Stimulated activated CD8-positive, alpha-beta memory T cell treated with anti-CD3 and anti-CD28 coated beads, Interleukin-12 subunit alpha, Interleukin-12 subunit beta, amount 100 ng/mL, for 4 hours (primary cell): ENCODE measurements at places on chromosomes 6 and 20.
A peak's percentile ranks its signal among the peaks of the same experiment; 100 is the strongest.

- DNase-seq = no peak
Observed at GRCh38 chr20:62489932-62490263, 14.1 kb upstream of the GATA5 start.

DNA sequence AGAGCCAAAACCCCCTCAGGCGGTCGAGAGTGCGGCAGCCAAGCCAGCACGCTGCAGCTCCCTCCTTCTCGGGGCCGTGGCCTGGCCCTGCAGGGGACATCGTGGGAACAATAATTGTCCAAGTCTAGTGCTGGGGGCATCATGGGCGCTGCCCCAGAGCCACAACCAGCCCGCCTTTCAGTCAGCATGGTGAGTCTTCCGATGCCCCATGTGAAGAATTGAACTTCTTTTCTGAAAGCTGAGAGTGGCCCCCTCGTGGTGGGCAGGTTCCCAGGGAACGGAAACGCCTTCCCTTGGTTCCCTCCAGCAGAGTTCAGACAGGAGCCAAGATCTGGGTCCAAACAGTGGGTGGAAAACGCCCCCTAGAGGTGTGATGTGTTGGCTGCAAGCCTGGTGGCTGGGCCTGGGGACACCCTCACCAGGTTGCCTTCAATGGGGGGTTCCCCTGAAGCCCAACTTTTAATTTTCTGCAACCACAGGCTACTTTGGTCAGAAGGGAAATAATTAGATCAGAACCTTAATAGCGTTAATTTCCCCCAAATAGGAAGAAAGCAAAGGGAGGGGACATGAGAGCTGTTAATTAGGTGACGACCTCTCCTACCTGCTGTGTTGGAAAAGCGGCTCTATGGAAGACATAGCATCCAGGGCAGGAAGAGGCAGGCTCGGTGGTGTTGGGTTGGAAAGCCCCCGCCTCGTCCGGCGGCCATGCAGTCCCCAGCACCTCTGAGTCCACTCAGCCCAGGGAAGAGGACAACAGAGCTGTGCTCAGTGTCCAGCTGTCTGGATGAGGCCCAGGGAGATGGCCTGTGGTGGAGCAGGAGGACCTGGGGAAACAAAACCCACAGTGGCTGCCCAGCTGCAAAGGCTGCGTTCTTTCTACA, 4.7 kb upstream of the MRGBP start:
- peak; percentile 54 for DNase-seq

DNA sequence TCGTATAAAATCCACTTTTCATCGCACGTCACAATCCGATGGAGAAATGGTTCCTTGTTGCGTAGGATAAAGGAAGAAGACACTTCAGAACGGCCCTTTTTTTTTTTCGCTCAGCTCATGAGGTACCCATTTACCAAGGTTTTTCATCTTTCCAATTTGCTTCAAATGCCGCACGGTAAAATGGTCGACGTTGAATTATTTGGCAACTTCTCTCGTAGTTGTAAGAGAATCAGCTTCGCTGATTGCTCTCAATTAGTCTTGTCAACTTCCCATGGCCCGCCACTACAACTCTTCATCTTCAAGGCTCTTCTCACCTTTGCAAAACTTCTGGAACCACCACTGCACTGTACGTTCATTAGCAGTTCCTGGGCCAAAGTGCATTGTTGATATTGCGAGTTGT, 28.8 kb downstream of the POM121L2 start:
- DNase-seq = no peak

GRCh38 chr20:63381781-63382431, 20.8 kb upstream of the CHRNA4 start:
- no peak for DNase-seq

- DNase-seq = no peak
Observed at GRCh38 chr6:111959766-111960165, 86.5 kb upstream of the FYN start.

- DNase-seq = no peak
Observed at GRCh38 chr6:145783796-145784195, 30.8 kb downstream of the FBXO30 start.

GRCh38 chr6:144879436-144879835, 594.3 kb downstream of the UTRN start:
- no peak for DNase-seq

DNA sequence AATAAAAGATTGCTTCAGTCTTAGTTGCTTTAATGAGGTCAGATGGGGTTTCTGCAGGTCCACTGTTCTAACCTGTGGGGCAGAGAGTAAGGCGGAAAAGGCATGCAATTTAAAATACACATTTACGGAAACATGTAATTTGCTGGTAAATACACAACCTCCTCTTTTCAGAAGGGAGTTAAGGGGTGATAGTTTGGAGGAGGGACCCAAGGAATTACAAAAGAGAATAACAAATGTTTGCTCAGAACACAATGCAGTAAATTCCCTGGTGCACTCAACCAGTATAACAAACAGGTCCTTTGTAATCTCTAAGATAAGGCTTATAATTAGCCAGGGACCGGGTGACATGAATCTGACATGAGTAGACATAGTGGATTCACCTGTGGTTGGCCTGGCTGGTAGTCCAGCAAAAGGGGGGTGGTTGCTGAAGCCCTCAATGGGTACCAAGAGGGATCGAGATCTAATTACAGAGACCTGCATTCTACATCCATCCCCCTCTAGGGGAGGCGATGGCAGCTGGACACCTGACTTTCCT, 295.1 kb downstream of the PHACTR1 start:
- DNase-seq = no peak
